ENCODE measurements at places on chromosomes 7 and 10. TPM values are rescaled to one million over a fixed set of nuclear protein-coding genes. Genes with fewer than 3 reads are reported as not detected.

Gene EGR2
- 5.5 TPM for total RNA-seq

GRCh38 chr7:148480479-148481146, 110.0 kb upstream of the C7orf33 start:
- H3K27ac ChIP-seq = peak overlapping the region; percentile 45
- no peak overlapping the region for H3K4me3 ChIP-seq
- peaks cover 7% of the 10 kb centered on the region for H3K4me1 ChIP-seq
- H3K27me3 ChIP-seq = peaks cover 11% of the 10 kb centered on the region
- no peaks in the 10 kb centered on the region for H3K36me3 ChIP-seq

DNA sequence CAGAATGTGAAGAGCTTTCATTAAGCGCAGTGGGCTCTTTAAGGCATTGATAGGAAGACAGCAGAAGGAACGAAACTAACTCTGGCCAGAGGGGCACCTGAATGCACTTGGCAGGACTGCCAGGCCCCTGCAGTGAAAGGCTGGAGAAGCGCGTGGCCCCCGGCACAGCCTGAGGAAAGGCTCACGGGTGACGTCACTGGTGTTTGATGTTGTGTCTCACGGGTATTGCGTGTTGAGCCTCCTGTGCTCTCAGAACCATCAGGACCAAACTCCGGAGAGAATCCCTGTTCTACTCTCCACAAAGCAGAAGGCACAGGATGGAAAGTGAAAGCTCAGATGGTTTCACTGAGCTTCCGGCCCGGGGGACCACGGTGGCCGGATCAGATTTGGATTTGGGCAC, 515.8 kb upstream of the FOXK1 start:
- H3K27me3 ChIP-seq = peaks cover 7% of the 10 kb centered on the region
- no peaks in the 10 kb centered on the region for H3K36me3 ChIP-seq
- no peak overlapping the region for H3K4me3 ChIP-seq
- ATAC-seq = no peak
- no peak overlapping the region for H3K27ac ChIP-seq

DNA sequence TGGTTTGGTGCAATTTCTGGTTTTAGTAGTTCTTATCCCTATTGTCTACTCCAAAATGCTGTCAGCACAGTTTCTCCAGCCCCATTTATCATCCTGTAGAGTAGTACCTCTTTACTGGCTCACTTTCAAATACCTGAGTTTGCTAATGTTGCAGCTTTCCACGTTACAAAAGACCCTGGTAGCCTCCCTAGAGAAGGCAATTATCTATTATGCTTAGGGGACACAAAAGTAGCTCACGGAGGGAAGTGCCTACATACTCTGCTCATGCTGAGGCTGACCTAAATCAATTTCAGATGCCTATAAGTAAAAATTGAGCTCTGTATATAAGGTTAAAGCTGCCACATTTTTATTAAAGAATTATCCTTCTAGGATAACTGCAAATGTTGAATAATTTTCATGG, 603.6 kb downstream of the CNTNAP2 start:
- no peak overlapping the region for H3K27ac ChIP-seq
- no peaks in the 10 kb centered on the region for H3K36me3 ChIP-seq
- ATAC-seq = no peak
- H3K27me3 ChIP-seq = no peaks in the 10 kb centered on the region

Gene TAS2R5
- total RNA-seq = 2.4 TPM

DNA sequence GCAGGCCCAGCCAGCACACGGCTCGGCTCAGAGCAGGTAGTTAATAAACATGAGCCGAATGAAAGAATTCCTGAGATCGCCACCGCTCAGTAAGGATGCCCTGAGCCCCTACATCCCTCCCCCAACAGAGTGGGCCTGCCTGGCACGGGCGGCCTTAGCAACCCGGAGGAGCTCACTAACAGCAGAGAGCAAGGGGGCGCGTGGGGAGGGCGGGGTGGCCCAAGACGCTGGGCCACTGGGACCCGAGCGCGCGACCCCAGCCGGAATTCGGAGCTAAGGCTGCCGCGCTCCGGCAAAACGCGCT, 403 bp upstream of the ENO4 start:
- H3K4me3 ChIP-seq = peak overlapping the region; percentile 42
- ATAC-seq = no peak
- H3K27me3 ChIP-seq = peaks cover 48% of the 10 kb centered on the region
- no peak overlapping the region for H3K27ac ChIP-seq
- H3K4me1 ChIP-seq = peaks cover 7% of the 10 kb centered on the region
- H3K36me3 ChIP-seq = no peaks in the 10 kb centered on the region

Gene HSPA14
- 23.3 TPM for total RNA-seq

GRCh38 chr7:138992052-138992531, 10.9 kb upstream of the KIAA1549 start:
- H3K36me3 ChIP-seq = no peaks in the 10 kb centered on the region
- H3K4me3 ChIP-seq = no peak overlapping the region
- H3K27me3 ChIP-seq = peaks cover 23% of the 10 kb centered on the region
- H3K4me1 ChIP-seq = no peaks in the 10 kb centered on the region

DNA sequence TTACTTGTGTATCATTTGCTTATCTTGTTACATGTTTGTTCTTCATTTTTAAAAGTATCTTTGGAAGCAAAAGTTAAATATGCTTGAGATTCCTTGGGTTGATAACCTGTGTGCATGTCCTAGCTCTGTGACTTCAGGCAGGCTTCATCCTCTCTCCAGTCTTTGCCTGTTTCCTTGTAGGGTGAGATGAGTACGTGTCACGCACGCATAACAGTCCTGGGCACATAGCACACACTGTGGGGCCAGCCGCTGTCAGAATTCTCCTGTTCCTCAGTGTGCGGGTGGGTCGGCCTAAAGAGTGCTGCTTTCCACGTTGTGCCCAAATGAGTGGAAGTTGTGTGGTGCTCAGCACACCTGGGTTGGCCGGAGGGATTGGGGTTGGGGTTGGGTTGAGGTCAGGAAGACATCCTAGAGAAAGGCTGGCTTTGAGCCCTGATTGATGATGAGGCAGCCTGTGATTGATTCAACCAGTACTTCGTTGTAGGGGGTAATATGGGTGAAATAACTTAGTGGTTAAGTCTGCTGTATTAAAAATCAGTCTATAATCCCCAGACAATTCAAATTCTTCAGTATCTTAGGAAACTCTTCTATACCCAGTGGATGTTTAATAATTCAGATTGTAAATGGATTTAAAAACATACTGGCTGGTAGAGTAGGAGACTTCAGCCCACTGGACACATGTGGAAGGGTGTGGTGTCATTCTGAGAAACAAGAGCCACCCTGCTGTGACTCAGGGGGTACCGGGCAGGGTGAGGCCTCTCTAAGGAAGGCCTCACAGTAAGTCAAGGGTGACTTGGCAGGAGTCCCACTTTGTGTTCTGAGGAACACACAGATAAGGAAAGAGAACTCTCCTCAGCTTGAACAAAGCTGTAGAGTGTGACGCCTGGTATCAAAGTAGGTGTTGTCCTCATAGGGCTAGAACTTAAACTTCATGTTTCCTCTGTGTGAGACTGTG, 54.8 kb downstream of the DAGLB start:
- peak; percentile 98 for ATAC-seq
- H3K4me3 ChIP-seq = peak overlapping the region; percentile 56

Measured in activated T-helper 17 cell treated with anti-CD3 and anti-CD28 coated beads, Interleukin-2, amount 50 U/mL, for 72 hours (primary cell).